ENCODE measurements at places on chromosomes 3 and 15.

DNA sequence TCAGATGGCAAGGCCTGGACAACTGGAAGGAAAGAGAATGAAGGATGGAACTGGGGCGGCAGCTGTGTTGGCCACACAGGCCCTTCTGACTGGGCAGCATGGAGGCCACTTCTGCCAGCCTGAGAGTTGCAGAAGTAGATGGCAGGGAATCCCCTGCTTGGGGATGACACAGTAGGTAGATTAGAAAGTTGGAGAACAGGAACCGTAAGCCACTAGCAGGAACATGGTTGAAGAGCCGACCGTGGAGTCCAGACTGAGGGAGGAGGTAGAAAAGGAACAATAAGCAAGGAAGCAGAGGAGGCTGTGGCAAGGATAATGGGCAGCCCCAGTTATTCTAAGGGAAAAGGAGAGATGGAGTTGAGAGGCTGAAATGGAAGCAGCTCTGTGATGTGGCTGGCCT lies 26.4 kb upstream of the ZNF774 start:
- DNase-seq: no peak

GRCh38 chr15:38846346-38846745 lies 281.7 kb upstream of the RASGRP1 start:
- DNase-seq: no peak

DNA sequence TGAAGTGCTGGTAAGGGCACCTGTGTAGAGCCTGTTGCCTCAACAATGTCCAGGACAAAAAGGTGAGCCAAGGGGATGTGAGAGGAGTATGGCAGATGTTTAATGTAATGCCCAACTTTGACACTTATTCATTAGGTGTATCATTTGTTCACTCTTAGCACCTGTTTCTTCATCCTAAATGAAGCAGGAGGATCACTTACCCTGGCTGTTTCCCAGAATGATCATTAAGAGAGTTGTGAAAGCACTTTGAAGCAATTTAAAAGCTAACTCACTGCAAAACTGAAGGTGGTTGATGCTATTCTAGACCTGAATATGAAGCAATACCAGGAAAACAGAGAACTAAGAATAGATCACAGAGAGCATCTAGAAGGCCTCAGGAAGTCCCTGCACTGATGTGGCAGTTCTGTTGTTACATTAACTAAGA lies 3.4 kb upstream of the HHLA2 start:
- DNase-seq: no peak

GRCh38 chr3:171366043-171366442 lies 94.2 kb downstream of the TNIK start:
- no peak for DNase-seq

- DNase-seq: no peak
Observed at GRCh38 chr15:70252951-70253320, 155.2 kb upstream of the TLE3 start.

- DNase-seq: no peak
Observed at GRCh38 chr3:62373714-62374333, 474 bp upstream of the FEZF2 start.

DNA sequence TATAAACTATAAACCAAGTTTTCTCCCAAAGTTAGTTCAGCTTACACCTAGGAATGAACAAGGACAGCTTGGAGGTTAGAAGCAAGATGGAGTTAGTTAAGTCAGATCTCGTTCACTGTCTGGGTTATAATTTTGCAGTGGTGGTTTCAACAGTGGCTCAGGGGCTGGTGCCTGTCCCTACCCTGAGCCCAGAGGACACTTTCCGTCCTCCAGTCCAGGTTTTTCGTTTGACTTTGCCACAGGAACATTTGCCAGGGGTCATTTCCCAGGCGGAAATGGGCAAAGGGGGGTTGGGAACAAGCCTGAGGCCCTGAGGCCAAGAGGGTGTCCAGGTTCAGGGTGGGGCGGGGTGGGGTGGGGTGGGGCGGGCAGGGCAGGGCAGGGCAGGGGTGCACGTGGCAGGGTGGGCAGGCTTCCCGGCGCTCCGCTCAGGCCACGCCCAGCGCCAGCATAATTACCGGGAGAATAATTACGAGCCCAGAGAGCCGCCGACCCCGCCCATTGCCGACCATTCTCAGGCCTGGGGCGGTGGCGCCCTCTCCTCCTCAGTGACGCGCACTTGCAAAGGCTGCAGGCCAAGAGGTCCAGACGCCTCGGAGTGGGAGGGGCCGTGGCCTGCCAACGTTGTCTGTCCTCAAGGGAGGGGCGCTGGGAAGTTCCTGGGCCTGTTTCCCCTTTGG lies 70.4 kb downstream of the KLF13 start:
- DNase-seq: peak; percentile 84

- DNase-seq: no peak
Observed at GRCh38 chr3:111314181-111314873, 227.7 kb upstream of the CD96 start.

GRCh38 chr15:77496715-77497109 lies 76.0 kb downstream of the HMG20A start:
- peak; percentile 91 for DNase-seq

GRCh38 chr3:141419946-141420345 lies 51.6 kb downstream of the ZBTB38 start:
- no peak for DNase-seq

DNA sequence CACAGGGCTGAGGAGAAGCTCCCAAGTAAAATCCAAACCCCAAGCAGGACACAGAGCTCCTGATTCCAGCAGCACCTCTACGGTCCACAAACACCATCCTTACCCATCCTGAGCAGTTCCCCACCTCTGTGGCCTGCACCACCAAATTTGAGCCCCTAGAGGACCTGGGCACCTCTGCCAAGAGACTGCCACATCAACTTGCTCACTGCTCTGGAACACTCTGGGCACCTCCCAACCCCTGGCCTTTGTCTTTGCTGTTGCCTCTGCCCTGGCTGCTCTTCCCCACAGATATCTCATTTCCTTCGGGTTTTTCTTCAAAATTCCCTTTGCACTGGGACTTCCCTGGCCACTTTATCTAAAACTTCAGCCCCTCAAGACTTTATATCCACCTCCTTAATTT lies 5.8 kb downstream of the RLBP1 start:
- no peak for DNase-seq

- no peak for DNase-seq
Observed at GRCh38 chr15:99503411-99503810, 62.4 kb upstream of the MEF2A start.

- DNase-seq: no peak
Observed at GRCh38 chr3:168307893-168308292, 212.2 kb upstream of the GOLIM4 start.
